ENCODE measurements at places on chromosomes 1 and 21.

- H3K27ac ChIP-seq: no peak overlapping the region
- no peaks in the 10 kb centered on the region for H3K27me3 ChIP-seq
- H3K4me3 ChIP-seq: no peak overlapping the region
- no peaks in the 10 kb centered on the region for H3K36me3 ChIP-seq
These were observed 30.1 kb downstream of the CDKN2C start for GRCh38 chr1:51000160-51000559.

DNA sequence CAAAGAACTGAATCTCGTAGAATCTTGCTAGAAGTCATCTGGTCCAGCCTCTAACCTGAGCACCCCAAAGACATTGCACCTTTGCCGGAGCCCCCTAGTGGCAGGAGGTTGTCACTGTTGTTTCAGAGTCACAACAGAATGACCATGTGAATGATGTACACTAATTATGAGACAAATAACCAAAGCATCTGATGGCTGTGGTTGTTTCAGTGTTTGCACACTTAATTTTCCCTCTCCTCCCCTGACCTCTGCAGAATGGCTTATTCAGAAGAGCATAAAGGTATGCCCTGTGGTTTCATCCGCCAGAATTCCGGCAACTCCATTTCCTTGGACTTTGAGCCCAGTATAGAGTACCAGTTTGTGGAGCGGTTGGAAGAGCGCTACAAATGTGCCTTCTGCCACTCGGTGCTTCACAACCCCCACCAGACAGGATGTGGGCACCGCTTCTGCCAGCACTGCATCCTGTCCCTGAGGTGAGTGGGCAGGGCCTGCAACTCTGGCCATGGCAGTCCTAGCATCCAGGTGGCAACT, 26.4 kb downstream of the TRAF5 start:
- H3K36me3 ChIP-seq: no peaks in the 10 kb centered on the region
- H3K27me3 ChIP-seq: no peaks in the 10 kb centered on the region
- peak; percentile 42 for DNase-seq
- H3K4me1 ChIP-seq: no peaks in the 10 kb centered on the region
- H3K27ac ChIP-seq: no peak overlapping the region

GRCh38 chr1:226737819-226738420, 1.2 kb downstream of the ITPKB start:
- H3K27ac ChIP-seq: peak overlapping the region; percentile 87
- peak overlapping the region; percentile 80 for H3K4me3 ChIP-seq
- no peaks in the 10 kb centered on the region for H3K27me3 ChIP-seq
- DNase-seq: peak; percentile 57
- no peaks in the 10 kb centered on the region for H3K36me3 ChIP-seq

- no peaks in the 10 kb centered on the region for H3K27me3 ChIP-seq
- no peaks in the 10 kb centered on the region for H3K36me3 ChIP-seq
- H3K4me3 ChIP-seq: no peak overlapping the region
- no peak for DNase-seq
These were observed 45.8 kb upstream of the NTPCR start for GRCh38 chr1:232904566-232904965.

DNA sequence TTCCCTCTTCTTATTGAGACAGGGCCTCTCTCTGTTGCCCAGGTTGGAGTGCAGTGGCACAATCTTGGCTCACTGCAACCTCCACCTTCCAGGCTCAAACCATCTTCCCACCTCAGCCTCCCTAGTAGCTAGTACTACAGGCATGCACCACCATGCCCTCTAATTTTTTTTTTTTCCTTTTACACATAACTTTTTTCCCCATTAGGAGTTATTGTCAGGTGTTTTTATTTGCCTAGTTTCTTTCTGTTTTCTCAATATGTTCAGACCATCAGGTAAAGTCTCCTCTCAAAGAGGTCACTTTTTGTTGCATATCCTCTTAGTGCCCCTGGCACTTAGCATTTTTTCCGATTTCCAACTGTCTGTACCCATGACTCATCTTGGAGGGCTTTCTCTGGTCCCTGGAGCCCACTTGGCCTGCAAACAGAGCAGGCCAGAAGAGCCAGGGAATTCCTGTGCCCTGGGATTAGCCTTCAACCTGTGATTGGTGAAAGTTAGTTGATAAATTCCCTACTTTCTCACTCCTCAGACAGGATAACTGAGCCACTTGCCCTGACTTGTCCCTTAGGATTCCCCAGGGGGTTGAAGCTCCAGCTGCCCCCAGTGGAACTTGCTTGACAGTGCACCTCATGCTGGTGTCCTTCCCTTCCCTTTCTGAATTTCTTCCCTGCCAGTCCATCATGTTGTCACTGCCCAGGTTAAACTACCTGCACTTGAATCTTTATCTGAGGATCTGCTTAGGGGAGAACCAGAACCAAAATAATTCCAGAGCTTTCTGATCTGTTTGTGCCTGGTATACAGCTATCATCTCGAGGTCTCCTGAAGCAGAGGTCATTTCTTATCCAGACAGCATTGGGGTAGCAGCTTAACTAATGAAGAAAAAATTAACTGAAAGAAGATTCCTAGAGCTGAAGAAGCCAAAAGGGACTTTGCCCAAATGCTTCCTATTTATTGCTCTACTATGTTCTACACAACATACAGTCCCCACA, 2.4 kb downstream of the NTPCR start:
- H3K4me3 ChIP-seq: no peak overlapping the region
- DNase-seq: peak; percentile 50
- H3K4me1 ChIP-seq: no peaks in the 10 kb centered on the region
- no peak overlapping the region for H3K27ac ChIP-seq

DNA sequence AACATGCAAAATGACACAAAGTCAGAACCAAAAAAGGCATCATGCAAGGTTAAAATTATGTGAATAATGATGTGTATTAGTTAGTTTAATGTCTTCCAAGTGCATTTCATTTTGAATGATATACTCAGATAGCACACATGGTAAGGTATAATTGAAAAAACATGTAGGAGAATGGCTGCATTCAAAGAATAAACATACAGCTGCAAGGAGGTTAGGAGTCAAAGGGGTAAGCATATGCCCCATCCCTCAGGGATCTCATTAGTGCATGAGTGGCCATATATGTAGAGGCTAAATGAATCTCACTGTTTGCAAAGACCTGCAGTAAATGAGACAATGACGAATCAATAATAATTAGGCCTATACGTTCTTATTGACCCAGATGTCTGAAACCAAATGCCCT, 179.7 kb upstream of the HOOK1 start:
- H3K27ac ChIP-seq: no peak overlapping the region
- no peak for DNase-seq
- no peak overlapping the region for H3K4me3 ChIP-seq
- H3K27me3 ChIP-seq: no peaks in the 10 kb centered on the region
- no peaks in the 10 kb centered on the region for H3K36me3 ChIP-seq
- peaks cover 12% of the 10 kb centered on the region for H3K4me1 ChIP-seq

DNA sequence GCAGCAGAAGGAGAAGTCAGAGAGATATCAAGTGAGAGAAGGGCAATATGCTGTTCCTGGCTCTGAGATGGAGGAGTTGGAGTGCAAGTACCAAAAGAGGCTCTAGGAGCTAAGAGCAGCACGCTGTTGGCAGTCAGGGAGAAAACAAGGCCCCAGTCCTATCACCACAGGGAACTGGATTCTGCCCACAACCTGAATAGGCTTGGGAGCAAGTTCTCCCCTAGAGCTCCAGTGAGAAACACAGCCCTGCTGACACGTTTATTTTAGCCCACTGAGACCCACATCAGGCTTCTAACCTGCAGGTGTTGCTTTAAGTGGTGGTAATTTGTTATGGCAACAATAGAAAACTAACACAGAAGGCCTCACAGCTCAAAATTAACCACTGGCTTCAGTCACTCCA, 31.8 kb upstream of the ZNF644 start:
- no peaks in the 10 kb centered on the region for H3K4me1 ChIP-seq
- no peak overlapping the region for H3K4me3 ChIP-seq
- no peaks in the 10 kb centered on the region for H3K36me3 ChIP-seq
- no peaks in the 10 kb centered on the region for H3K27me3 ChIP-seq

- no peak for DNase-seq
- H3K4me1 ChIP-seq: peaks cover 5% of the 10 kb centered on the region
- H3K27me3 ChIP-seq: no peaks in the 10 kb centered on the region
These were observed 4.3 kb downstream of the CR1L start for GRCh38 chr1:207649210-207649753.

GRCh38 chr1:41313661-41314131, 47.5 kb upstream of the FOXO6 start:
- peaks cover 8% of the 10 kb centered on the region for H3K4me1 ChIP-seq
- no peaks in the 10 kb centered on the region for H3K27me3 ChIP-seq
- no peak overlapping the region for H3K4me3 ChIP-seq
- DNase-seq: peak; percentile 46

DNA sequence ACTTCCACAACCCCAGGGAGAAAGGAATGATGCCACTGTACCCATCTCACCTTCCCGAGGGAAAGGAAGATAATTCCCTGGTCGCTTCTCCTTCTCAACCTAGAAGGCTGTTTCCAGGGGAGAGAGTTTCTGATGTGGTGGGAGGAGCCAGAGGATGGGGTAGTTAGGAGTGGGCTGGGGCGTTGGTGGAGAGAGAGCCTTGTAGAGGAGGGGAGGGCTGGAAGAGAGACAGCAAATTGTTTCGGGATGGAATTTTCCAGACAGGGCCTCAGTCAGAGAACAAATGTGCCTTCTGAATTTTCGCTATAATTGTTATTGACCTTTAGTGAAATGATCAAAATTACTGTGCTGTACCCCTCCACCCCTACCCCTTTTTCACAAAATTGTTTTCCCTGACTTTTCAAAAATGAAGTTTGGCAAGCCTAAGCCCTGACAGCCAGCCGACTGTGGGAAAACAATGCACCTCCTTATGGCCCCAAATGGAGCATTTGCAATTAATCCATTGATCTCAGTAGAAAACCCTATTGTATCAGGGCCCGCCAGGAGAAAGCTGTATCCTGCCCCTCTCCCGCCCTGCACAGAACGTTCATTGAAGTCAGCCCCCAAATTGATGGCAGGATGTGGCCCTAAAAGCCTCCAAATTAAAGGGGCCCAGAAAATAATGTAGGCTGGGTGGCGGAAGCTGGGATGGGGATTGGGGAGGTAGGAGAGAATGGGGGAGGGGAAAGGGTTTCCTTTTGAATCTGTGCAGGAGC, 69.1 kb upstream of the JUN start:
- H3K4me1 ChIP-seq: no peaks in the 10 kb centered on the region
- no peak overlapping the region for H3K4me3 ChIP-seq
- no peak overlapping the region for H3K27ac ChIP-seq
- H3K27me3 ChIP-seq: no peaks in the 10 kb centered on the region

DNA sequence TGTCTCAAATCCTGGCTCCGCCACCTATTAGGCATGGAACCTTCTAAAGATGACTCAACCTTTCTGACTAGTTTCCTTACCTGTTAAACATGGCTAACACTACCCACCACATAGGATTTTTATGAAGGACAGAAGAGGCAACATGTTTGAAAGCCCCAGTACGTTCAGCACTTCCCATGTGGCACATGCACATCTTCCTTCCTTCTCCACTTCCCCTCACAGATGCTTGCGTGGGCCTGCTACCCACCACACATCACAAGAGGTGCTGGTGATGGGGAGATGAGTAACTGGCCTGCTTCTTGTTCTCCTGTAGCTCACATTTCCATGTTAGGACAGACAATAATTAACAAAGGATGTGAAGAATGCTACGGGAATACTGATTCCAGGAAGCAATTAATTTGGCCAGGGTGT, 7.1 kb downstream of the ZBTB21 start:
- no peaks in the 10 kb centered on the region for H3K36me3 ChIP-seq
- no peak for DNase-seq
- no peak overlapping the region for H3K27ac ChIP-seq
- no peak overlapping the region for H3K4me3 ChIP-seq
- H3K4me1 ChIP-seq: no peaks in the 10 kb centered on the region

GRCh38 chr1:243539636-243540035, 283.8 kb downstream of the SDCCAG8 start:
- no peaks in the 10 kb centered on the region for H3K36me3 ChIP-seq
- H3K4me1 ChIP-seq: no peaks in the 10 kb centered on the region
- H3K4me3 ChIP-seq: no peak overlapping the region

DNA sequence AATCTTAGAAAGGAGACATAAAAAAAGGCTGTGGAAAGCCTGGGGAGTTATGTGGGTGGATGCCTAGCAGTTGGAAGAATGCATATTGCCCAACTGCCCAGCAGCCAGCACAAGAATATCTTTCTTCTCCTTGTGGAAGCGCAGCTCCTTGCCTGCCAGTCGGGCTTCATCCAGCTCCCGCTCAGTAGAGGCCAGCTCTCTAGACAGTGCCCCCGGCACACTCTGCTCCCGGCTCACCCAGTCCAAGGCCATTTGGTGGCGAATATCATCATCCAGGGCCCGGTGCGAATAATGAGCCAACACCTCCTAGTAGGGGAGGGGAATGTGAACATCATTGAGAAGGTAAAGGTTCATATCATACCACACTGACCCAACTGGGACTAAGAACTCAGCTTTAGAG, 9.0 kb upstream of the RBM8A start:
- no peaks in the 10 kb centered on the region for H3K4me1 ChIP-seq
- H3K27me3 ChIP-seq: no peaks in the 10 kb centered on the region
- H3K36me3 ChIP-seq: no peaks in the 10 kb centered on the region
- DNase-seq: no peak

DNA sequence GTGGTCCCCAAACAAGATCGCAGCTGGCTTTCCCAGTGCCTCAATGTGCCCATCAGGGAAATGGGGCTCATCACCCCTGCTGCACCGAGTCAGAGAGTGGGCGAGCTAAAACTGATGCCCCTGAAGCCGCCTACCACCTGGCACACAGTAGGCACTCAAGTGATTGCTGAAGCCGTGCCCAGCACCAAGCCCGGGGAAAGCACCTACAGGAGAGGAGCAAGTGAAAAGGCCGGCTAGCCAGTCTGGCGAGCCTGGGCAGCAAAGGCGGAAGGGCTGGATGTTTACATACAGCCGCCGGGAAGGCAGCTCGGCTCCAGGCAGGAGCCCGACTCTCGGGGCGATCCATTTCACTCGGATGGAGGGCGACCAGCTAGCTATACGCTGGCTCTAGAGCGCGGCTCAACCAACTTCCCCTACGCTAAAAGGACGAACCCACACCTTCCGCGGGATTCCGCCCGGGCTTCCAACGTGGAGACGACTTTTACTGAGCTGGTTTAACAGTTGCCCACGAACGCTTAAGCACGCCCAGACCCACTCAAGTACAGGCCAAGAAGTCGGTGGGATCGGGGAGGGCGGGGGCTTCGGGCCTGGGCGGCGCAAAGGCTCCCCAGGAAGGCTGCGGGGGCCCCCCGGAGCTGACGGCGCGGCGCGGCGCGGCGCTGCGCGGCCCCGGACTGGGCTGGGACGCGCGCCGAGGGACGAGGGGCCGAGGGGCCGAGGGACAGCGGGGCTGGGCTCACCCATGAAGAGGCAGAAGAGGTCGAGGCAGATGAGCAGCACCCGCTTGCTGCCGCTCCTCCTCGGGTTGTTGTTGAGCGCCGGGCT, 1.0 kb downstream of the PLPP3 start:
- peaks cover 13% of the 10 kb centered on the region for H3K4me1 ChIP-seq
- H3K27ac ChIP-seq: peak overlapping the region; percentile 97
- peak; percentile 50 for DNase-seq
- no peaks in the 10 kb centered on the region for H3K36me3 ChIP-seq
- peak overlapping the region; percentile 76 for H3K4me3 ChIP-seq
- H3K27me3 ChIP-seq: no peaks in the 10 kb centered on the region

- H3K27ac ChIP-seq: peak overlapping the region; percentile 88
- peak overlapping the region; percentile 92 for H3K4me3 ChIP-seq
- peaks cover 23% of the 10 kb centered on the region for H3K4me1 ChIP-seq
- H3K27me3 ChIP-seq: no peaks in the 10 kb centered on the region
- DNase-seq: peak; percentile 76
- H3K36me3 ChIP-seq: no peaks in the 10 kb centered on the region
These were observed 749 bp upstream of the PEX11B start for GRCh38 chr1:145918992-145919939.

GRCh38 chr1:228798035-228798434, 62.8 kb downstream of the RHOU start:
- no peaks in the 10 kb centered on the region for H3K36me3 ChIP-seq
- no peaks in the 10 kb centered on the region for H3K27me3 ChIP-seq
- H3K27ac ChIP-seq: no peak overlapping the region

GRCh38 chr1:100213141-100213540, 35.1 kb upstream of the LRRC39 start:
- no peak overlapping the region for H3K27ac ChIP-seq
- H3K27me3 ChIP-seq: no peaks in the 10 kb centered on the region
- no peaks in the 10 kb centered on the region for H3K36me3 ChIP-seq
- peak overlapping the region; percentile 16 for H3K4me3 ChIP-seq
- peak; percentile 14 for DNase-seq
- H3K4me1 ChIP-seq: no peaks in the 10 kb centered on the region
